ENCODE measurements at places on chromosomes 13 and 19. TPM values are rescaled to one million over a fixed set of nuclear protein-coding genes. Genes with fewer than 3 reads are reported as not detected.

GRCh38 chr19:39174142-39174541 is 22.6 kb upstream of the NCCRP1 start:
- no peak for DNase-seq

GRCh38 chr19:46944918-46945628 is 74.6 kb upstream of the NPAS1 start:
- no peak for DNase-seq

ZIC2 gene
- 79.8 TPM for total RNA-seq

DNA sequence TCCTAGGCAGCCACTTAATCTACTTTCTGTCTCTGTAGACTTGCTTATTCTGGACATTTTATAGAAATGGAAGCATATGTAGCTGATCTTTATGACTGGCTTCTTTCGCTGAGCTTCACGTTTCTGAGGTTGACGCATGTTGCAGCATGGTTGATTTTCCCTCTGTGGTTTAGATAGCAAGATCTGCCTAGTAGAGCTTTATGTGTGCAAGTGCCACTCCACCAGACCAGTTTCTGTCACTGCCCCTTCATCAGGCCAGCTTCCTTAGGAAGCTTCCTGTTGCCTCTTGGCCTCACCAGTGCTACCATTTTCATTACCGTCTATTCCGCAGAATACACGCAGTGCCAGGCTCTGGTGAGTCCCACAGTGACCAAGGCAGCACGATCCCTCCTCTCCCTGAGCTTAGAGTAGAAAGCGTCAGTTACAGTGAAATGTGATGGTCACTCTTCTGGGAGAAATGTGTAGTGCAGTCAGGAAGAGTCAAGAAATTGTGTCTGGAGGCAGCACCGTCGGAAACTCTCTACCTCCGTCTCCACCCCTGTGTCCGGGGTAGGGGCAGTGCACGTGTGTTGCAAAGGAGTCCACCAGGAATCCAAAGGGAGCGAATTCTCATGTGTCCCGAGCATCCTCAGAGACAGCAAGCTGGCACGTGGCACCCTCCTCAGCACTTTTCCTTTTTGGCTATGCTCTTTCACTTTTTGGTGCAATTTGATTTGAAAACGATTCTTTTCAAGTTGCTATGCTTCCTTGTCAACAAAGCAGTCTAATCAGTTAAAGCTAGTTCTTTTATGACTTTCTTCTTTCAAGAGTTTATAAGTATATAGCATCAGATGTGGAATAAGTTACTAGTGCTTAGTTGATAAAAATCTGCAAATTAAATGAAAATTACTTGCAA is 45.4 kb upstream of the GPR183 start:
- no peak for DNase-seq

GRCh38 chr13:76968041-76968440 is 19.7 kb downstream of the ACOD1 start:
- DNase-seq = no peak

CCDC169 gene
- 4.9 TPM for total RNA-seq

DNA sequence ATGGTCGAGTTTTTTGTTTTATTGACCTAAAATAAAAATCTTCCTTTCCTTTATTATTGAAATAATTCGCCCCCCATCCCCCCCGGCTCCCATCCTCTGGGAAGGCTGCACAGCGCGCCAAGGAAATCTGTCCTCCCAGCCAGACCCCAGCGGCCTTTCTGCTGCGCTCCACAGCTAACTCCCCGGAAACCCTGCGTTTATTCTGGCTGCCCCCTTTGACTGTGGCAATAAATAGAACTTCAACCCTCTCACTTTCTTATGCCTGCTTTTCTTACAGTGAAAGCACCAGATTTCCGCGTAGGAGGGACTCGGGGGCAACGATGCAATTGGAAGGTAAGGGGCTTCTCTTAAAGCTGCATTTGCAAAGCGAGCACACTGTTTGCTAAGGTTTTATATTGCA is 9.7 kb upstream of the C19orf12 start:
- no peak for DNase-seq

- no peak for DNase-seq
Observed at GRCh38 chr13:65339241-65339640, 1890.9 kb downstream of the PCDH9 start.

C1QTNF9 gene
- total RNA-seq = not detected

- DNase-seq = no peak
Observed at GRCh38 chr13:84500016-84500415, 617.7 kb upstream of the SLITRK1 start.

DNA sequence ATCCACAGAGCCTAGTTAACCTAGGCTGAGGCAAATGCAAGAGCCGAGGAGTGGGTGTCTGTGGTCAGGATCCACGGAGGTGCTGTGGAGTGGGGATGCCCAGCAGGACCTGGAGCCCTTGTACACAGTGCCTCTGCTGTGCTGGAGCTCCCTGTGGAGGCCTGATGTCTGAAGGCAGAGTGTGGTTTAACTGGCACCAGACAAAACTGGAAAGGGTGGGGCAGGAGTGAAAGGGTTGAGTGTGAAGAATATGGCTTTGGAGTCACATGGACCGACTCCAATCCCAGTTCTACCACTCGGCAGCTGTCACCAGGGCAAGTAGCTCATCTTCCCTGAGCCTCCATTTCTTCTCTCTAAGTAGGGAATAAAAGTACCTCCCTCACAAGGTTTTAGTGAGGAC is 60.3 kb upstream of the GPR12 start:
- no peak for DNase-seq

GRCh38 chr13:73274147-73274546 is 215.3 kb downstream of the KLF5 start:
- DNase-seq = no peak

DNA sequence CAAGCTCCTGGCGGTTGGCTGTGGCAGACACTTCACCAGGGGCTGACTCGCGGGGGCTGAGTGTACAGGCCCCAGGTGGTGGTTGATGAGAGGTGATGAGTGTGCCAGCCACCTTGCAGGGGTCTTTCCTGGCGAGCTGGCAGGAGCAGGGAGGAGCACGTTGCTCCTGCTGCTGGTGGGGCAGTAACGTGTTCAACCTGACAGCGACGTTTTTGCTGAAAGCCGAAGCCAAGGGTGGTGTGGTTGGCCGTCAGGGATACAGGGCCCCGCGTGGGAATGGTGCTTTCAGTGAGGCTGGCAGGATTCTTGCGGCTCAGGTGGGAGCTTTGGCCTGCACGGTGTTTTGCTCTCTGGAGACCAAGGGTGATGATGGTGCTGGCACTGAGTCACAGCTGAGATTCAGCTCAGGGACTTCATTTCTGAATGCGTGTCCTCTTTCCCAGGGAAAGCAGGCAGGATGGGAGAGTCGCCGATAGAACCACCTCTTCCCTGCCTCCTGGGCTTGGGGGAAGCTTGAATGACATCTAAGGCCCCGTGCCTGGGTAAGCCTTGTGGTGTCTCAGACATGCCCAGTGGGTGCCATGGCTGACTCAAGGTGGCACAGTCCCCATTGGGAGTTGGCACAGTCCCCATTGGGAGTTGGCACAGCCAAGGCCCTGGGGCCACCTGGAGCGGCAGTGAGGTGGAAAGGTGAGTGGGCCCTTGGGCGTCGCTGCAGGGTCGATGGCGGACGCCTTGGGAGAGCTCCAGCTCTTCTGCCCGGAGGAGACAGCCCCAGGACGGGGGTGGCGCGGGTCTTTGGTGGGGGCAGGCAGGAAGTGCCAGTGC is 8.8 kb downstream of the DAZAP1 start:
- DNase-seq = no peak

- DNase-seq = no peak
Observed at GRCh38 chr13:110306960-110307766, at the start of the genes COL4A1 and COL4A2. COL4A1 (minus strand) TSS chr13:110307157; CDS start chr13:110307027, 130 bp downstream. COL4A2 (plus strand) TSS chr13:110307284; CDS start chr13:110307904, 620 bp downstream.

- DNase-seq = no peak
Observed at GRCh38 chr13:37481011-37481884, 117.3 kb downstream of the POSTN start.

LILRA2 gene
- 0.27 TPM for total RNA-seq

- no peak for DNase-seq
Observed at GRCh38 chr13:34241332-34241731, 423.4 kb downstream of the RFC3 start.

DNA sequence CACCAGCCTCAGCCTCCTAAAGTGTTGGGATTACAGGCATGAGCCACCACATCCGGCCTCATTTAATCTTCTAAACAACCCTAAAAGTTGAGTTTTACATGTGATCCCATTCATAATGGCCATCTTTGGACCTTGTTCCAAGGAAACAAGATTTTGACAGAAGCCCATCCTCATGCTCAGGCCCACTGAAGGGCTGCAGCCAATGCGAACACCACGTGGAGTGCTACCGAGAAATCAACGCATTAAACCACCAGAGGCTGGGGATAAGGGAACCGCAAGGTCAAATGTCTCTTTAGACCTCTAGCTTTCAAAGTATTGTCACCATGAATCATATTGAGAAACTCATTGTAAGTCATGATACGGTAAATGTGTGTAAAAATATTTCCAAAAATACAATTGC is 49.4 kb upstream of the DOCK9 start:
- no peak for DNase-seq

- no peak for DNase-seq
Observed at GRCh38 chr13:79519255-79519654, 38.3 kb downstream of the NDFIP2 start.

GRCh38 chr19:412356-413355 is 3.7 kb upstream of the C2CD4C start:
- DNase-seq = no peak

DNA sequence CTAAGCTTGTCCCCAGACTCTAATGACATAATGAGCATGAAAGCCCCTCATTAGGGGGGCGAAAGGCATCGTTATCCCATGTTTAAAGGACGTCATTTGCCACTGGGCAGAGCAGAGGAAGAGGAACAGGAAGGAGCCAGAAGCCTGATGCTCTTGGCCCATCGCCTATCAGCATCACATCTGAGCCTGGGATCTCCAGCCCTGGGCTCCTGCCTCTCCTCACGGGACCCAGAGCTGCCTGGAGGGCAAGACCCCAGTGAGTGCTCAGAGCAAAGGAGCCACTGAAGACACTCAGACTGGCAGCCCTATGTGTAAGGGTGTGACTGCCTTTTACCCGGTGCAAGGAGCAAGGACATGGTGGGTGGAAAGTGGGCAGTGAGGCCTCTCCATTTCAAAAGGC is 115.0 kb upstream of the ZNF507 start:
- no peak for DNase-seq

DNA sequence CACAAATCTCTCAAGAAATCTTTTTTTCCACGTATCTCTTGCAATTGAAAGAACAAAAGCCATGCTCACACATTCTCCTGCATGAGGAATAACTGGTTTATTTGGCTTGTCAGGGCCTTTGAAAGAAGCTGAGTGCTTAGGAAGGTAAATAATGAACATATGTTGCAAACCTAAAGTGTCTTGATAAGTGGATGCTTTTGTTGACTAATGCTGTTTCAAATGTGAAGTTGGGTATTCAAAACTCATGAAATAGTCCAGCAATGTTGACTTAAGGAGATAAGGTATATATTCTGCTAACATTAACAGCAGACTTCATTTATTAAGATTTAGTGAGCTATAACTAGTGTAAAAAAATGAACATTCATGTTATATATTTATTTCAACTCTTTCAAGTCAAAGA is 1792.7 kb upstream of the MIR17HG start:
- DNase-seq = no peak

GRCh38 chr13:77584106-77584505 is 48.6 kb downstream of the SCEL start:
- DNase-seq = peak; percentile 74

GRCh38 chr13:75764251-75764925 is 128.3 kb downstream of the LMO7 start:
- no peak for DNase-seq

GJA3 gene
- total RNA-seq = 0.27 TPM

- no peak for DNase-seq
Observed at GRCh38 chr13:49428041-49428763, 15.7 kb downstream of the CAB39L start.

NRTN gene
- total RNA-seq = not detected

PROZ gene
- total RNA-seq = not detected

DNA sequence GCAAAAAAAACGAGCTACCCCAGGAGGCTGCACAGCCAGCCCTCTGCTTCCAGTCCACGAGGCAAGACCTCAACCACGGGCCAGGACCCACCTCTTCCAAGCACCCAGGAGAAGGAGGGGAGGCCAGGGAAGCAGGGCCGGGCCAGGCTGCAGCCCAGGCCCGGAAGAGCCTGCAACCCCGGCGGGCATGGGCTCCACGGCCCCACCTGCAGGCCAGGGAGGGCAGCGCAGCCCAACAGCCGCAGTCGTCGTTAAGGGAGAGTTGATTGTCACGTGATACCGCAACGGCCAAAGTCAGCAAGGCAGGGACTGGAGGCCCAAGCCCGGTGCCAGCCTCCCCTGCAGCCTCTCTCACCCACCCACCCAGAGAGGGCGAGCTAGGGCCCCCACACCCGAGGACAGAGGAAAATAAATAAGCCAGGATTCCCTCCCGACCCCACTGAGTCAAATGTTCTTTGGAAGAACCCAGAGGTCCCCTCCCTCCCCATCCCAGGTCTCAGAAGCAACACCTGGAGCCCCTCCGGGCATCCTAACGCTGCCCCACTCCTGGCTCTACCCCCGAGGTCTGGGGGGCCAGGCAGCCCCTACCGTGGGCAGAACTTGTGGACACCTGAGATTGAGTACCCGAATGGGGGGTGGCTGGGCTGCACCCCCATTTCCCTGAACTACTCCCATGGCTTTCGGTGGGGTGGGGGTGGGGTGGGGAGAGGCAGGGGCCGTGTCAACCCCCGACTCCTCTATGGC is 5.2 kb upstream of the REXO1 start:
- DNase-seq = no peak

DNA sequence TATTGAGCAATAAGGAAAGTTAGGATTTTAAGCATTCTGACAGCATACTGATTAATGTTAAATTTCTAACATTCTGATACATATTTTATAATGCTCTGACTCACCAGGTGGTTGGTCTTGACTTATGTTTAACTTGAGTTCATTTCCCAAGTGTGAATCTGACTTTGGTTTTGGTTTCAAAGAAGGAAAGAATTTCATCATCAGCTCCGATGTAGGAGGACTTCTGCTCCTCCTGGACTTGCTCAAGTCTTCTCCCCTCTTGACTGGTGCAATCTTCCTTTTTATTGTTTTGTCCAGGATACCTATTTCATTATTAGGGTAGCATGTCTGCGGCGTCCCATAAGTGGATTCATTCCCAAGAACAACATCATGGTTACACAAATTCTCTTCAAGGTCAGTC is 141.3 kb downstream of the RNF17 start:
- no peak for DNase-seq

PRX gene
- 1.8 TPM for total RNA-seq

DNA sequence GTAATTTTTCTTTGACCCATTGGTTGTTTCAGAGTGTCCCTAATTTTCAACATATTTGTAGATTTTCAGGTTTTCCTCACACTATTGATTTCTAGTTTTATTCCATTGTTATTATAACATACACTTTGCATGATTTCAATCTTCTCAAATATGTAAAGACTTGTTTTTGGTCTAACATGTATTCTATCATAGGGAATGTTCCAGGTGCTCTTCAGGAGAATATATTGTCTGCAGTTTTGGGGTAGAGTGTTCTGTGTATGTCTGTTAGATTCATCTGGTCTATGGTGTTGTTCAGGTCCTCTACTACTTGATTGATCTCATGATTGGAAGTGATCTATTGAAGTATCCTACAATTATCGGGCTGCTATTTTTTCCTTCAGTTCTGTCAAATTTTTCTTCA is 440.9 kb upstream of the MIR17HG start:
- no peak for DNase-seq

GRCh38 chr19:40575326-40575725 is 1.3 kb upstream of the SHKBP1 start:
- DNase-seq = no peak
